ENCODE measurements at places on chromosomes 16 and 17. TPM values are rescaled to one million over a fixed set of nuclear protein-coding genes. Genes with fewer than 3 reads are reported as not detected.

The CCT6B gene
- polyA plus RNA-seq, result 0.25 TPM

The CES3 gene
- 0.55 TPM for polyA plus RNA-seq

The NOXO1 gene
- 2.7 TPM for polyA plus RNA-seq

The PAQR4 gene
- polyA plus RNA-seq, result 35.6 TPM

The IRX3 gene
- 4.1 TPM for polyA plus RNA-seq

The OR1F1 gene
- 0.07 TPM for polyA plus RNA-seq

The TMEM92 gene
- 6.7 TPM for polyA plus RNA-seq

The CNP gene
- polyA plus RNA-seq, result 54.9 TPM

The OR1A1 gene
- not detected for polyA plus RNA-seq

The RHBDL1 gene
- 1.6 TPM for polyA plus RNA-seq

The TBC1D3C gene
- polyA plus RNA-seq, result not detected

The BIRC5 gene
- 67.9 TPM for polyA plus RNA-seq

The ABCC3 gene
- 19.7 TPM for polyA plus RNA-seq

The PRSS53 gene
- 2.1 TPM for polyA plus RNA-seq

The MBTPS1 gene
- polyA plus RNA-seq, result 32.1 TPM

The NOD2 gene
- 0.44 TPM for polyA plus RNA-seq

The RAB34 gene
- polyA plus RNA-seq, result 160 TPM

The CXCL16 gene
- polyA plus RNA-seq, result 23.7 TPM

The CX3CL1 gene
- 0.80 TPM for polyA plus RNA-seq

The EFTUD2 gene
- polyA plus RNA-seq, result 87.6 TPM

The PKMYT1 gene
- polyA plus RNA-seq, result 122 TPM

The ACSM3 gene
- 0.40 TPM for polyA plus RNA-seq

The NLK gene
- polyA plus RNA-seq, result 7.1 TPM

The AANAT gene
- polyA plus RNA-seq, result not detected

The NEK8 gene
- 2.1 TPM for polyA plus RNA-seq

The ABCA9 gene
- not detected for polyA plus RNA-seq

All from foreskin keratinocyte (primary cell).